ENCODE measurements at places on chromosomes 4 and X.

DNA sequence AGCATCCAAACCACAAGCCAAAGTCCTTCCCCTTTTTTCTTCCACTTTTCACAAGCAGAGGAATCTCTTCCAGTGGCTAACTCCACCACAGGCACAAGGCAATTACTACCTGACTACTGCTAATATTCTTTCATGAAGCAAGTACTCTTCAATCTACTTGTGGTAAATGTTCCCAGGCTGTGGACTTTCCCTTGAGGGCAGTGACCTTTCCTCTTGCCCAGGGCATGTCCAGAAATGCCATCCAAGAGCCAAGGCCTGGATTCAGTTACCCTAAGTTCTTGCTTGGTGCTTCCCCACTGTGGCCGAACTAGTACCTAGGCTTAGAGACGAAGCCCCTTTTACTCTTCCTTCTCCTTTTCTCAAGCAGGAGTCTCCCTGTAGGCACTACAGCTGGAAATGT is 400.7 kb downstream of the DCAF12L2 start:
- no peak for DNase-seq

GRCh38 chrX:7219153-7219705 is 71.3 kb upstream of the PUDP start:
- no peak for DNase-seq

DNA sequence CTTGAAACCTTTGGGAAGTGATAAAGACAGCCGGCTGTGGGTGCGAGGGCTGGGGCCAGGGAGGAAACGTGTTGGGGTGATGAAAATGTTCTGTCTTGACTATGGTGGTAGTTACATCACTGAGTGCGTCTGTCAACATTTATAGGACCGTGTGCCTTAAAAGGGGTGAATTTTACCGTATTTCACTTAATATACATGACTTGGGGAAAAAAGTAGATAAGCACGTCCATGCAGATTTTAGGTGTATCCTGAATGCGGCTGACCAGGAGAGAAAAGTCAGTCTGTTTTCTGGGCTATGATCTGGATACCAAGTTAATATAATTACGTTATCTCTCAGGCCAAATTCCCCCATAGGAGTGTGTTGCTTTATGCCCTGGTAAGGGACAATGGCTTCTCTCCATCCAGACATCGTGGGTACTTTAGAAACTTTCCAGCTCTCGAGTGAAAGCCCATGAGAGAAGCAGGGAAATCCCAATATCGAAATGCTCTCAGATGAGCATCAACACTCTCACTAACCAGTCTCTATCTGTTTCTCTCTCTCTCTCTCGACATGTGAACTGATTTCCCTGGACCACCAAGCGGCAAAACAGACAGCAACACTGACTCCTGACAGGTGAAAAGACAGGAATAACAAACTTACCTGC is 71.5 kb downstream of the IRF2 start:
- no peak for DNase-seq

GRCh38 chr4:112075129-112075753 is 70.0 kb upstream of the FAM241A start:
- DNase-seq, result no peak

GRCh38 chrX:130300010-130300282 is 31.2 kb upstream of the ZNF280C start:
- DNase-seq, result no peak

GRCh38 chrX:103101299-103102042 is 8.5 kb upstream of the NXF3 start:
- no peak for DNase-seq

DNA sequence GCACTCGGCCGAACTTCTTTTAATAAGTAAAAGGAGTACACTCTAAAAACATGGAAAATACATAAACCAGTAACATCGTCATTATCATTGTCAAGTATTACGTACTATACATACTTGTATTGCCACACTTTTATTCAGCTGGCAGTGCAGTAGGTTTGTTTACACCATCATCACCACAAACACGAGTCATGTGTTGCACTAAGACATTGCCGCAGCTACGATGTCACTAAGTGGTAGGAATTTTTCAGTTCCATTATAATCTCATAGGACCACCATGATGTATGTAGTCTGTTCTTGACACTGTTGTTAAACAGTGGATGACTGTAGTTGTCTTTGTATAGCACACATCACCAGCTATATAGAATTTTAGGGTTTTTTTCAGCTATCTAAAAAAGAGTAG is 48.0 kb upstream of the TMEM131L start:
- no peak for DNase-seq

DNA sequence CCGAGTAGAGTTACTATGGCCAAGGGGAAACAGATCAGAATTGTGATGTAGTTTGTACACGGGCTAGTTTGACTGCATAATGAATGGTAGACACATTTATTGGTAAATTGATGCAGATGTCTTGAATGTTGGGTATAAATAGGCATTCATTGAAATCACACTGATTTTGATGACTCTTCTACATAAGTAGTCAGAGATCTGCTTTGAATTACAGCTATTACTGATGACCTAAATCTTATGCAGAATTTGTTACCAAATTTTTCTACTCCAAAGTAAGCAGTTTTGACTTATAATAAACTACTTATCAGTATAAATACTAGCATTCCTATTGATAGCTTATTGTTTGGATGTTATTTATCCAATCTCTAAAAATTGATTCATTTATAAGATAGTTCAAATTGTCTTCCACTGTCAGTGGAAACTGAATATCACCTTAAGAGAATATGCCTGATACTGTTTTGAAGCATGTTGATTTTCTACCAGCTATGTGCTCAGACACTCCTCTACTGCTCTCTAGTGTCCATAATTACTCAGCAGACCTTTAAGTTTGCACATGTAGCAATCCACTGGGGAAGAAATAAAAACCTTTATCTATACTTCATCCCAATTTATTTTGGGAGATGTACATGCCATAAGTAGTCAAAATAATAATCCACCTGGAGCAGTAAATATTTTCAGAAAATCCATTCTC is 120.3 kb downstream of the RASL11B start:
- DNase-seq, result no peak

DNA sequence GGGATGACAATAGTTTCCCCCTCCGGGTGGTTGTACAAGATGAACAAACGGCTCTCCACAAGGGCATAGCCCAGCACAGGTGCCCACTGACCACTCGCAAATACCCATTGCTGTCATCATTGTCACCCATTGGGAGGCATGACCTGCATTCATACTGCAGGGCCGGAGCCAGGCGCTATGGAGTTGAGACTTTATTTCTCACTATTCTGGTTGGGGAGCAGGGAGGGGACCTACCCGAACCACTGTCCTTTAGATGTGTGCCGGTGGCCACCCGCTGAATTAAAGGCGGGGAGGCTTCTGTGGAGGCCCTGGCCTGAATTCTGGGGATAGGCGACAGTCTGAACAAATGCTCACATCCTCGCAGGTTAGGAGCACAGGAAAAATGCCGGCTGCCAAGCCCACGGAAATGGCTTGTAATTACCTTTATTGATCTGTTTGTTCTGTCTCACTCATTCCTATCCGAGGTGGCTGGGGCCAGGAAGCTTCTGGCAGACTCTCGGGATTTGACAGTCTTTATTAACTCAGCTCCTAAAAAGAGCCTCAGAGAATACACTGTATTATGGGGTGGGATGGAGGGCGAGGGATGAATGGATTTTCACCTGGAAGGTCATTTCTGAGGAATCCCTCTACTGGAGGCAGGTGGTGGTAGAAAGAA is 125.1 kb upstream of the PSAPL1 start:
- DNase-seq, result no peak

- DNase-seq, result no peak
Observed at GRCh38 chr4:108466936-108467902, 153.2 kb upstream of the RPL34 start.

DNA sequence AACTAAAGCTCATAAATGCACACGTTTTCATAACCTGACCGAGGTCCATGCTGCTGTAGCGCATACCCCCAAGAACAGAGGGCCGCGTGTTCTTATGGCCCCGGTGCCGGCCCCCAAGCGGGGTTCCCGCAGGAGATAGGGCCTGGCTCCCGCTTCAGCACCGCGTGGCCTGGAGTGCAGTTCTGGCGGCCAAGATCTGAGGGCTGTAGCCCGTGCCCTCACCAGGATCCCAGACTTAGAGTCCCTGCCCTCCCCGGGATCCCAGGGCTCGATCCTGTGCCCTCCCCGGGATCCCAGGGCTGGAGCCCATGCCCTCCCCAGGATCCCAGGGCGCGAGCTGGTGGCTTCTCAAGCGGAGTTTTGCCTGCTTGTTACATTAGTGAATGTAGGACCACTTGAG is 1.0 kb upstream of the GRPEL1 start:
- no peak for DNase-seq

DNA sequence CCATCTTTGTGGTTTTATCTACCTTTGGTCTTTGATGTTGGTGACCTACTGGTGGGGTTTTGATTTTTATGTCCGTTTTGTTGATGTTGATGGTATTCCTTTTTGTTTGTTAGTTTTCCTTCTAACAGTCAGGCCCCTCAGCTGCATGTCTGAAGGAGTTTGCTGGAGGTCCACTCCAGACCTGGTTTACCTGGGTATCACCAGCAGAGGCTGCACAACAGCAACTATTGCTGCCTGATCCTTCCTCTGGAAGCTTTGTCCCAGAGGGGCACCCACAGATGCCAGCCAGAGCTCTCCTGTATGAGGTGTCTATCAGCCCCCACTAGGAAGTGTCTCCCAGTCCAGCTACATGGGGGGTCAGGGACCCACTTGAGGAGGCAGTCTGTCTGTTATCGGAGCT is 199.3 kb upstream of the WDFY3 start:
- DNase-seq, result no peak

GRCh38 chr4:1168191-1169101 is 3.9 kb downstream of the SPON2 start:
- DNase-seq, result no peak

DNA sequence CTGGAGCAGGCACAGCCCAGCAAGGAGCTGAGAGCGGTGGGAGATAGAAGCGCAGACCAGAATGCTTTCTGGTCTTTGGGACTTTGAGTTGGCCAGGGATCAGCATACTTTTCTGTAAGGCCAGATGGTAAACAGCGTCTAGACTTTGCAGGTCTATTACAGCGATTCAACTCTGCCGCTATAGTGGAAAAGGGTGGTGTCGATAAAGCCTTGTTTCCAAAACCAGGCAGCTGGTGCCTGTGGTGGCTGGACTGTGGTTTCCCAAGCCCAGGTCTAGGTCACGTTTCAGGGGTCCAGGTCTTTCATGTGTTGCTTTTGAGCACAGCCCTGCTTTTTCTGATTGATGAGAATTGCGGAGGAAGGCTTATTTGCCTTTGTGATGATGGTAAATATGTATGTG is 40.1 kb downstream of the HTT-AS start:
- DNase-seq, result no peak

DNA sequence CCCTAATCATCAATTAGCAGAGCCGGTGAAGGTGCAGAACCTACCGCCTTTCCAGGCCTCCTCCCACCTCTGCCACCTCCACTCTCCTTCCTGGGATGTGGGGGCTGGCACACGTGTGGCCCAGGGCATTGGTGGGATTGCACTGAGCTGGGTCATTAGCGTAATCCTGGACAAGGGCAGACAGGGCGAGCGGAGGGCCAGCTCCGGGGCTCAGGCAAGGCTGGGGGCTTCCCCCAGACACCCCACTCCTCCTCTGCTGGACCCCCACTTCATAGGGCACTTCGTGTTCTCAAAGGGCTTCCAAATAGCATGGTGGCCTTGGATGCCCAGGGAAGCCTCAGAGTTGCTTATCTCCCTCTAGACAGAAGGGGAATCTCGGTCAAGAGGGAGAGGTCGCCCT is 3.3 kb upstream of the OPN1LW start:
- no peak for DNase-seq

DNA sequence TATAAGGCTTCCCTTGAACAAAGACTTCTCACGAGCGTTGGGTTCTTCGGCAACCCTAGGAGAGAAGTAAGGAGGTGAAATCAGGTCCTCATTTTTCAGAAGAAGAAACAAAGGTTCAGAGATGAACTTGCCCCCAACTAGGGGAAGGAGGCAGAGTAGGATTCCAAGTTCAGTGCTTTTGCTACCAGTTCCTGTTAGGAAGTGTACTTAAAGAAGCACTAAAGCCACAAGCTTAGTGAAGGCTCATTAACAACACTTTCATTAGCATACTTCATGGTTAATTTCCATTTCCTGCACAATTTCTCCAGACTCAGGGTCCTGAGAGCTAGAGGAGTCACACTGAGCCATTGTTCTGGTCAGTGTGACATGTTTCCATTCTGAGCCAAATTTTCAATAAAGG is 52.1 kb downstream of the VSIG4 start:
- DNase-seq, result no peak

- peak; percentile 19 for DNase-seq
Observed at GRCh38 chrX:51332188-51332942, at the start of gene NUDT10. TSS of gene NUDT10 (plus strand) at chrX:51332822. CDS start at chrX:51332966, 144 bp downstream.

DNA sequence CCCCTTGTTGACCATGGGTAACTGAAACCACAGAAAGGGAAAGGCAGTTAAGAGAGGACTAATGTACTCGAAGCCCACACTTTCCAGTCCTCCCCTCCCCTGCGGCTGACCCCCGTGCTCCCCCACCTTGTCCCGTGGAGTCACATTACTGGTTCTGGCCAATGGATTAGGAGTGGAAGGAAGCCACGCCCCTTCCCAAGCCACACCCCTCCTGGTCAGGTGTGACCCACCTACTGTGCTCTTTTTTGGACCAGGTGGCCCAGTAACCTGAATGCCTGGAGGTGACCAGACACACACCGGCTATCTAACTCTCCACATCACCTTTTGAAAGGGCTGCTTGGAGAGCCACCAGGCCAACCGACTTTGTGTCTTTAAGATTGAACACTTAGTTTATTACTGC is 109.3 kb upstream of the MSX1 start:
- DNase-seq, result no peak

DNA sequence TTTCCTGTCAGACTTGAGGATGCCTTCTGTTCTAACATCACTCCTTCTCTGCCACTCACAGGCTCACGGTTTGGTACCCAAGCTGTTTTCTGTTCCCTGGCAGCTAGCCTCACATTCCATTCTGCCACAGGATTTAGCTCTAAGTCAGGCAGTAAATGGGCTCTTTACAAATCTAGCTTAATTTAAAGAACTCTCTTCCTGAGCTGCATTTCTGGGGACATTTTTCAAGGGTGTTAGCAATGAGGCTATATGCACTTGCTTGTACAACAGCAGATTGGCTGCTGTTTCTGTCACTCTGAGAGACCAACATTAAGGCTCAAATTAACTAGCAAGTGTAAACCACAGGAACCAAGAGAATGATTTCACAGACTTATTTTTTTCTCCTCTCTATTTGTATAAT is 337.8 kb upstream of the NOCT start:
- no peak for DNase-seq

DNA sequence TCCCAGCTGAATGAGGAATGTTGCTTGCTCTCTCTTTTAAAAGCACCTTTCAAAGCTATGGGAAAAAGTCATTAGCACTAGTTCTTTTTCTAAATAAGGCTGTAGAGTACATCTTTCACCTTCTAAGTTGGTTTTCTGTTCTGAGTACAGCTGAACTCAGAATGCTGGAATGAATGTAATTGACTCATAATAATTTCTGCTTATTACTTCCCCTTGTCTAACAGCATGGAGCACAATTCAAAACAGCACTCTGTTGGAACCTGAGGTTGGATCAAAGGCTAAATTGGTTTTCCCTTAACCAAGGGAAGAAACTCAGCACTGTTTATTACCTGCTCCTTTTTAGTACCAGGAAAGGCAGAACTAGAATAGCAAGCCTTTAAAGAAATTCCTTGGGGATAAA is 33.5 kb upstream of the CYP2U1 start:
- no peak for DNase-seq

- DNase-seq, result no peak
Observed at GRCh38 chr4:80266253-80266901, at the start of gene FGF5. TSS of gene FGF5 (plus strand) at chr4:80266664. CDS start at chr4:80266825, 161 bp downstream.

- no peak for DNase-seq
Observed at GRCh38 chr4:187500796-187501195, 494.8 kb upstream of the ZFP42 start.

All from stimulated activated naive CD4-positive, alpha-beta T cell treated with Interleukin-2 at 50 U/mL for 16 hours (primary cell).